ENCODE measurements at places on chromosomes 2 and 18. TPM values are rescaled to one million over a fixed set of nuclear protein-coding genes. Genes with fewer than 3 reads are reported as not detected.

The ADAM23 gene
- 12.6 TPM for total RNA-seq

The EVA1A gene
- total RNA-seq: 7.8 TPM

The EMILIN1 gene
- total RNA-seq: 0.64 TPM

The GLB1L gene
- total RNA-seq: 5.3 TPM

The SLC8A1 gene
- 0.41 TPM for total RNA-seq

The ELOA2 gene
- total RNA-seq: not detected

The RBM43 gene
- total RNA-seq: 3.9 TPM

The KATNAL2 gene
- 1.4 TPM for total RNA-seq

The HNRNPA3 gene
- total RNA-seq: 434 TPM

The MC4R gene
- total RNA-seq: not detected

The DBI gene
- total RNA-seq: 570 TPM

The ZC3H6 gene
- 0.29 TPM for total RNA-seq

The ALPP gene
- total RNA-seq: 2.7 TPM

The CCBE1 gene
- total RNA-seq: 12.5 TPM

The ZNF892 gene
- 0.70 TPM for total RNA-seq

The RAB27B gene
- 11.7 TPM for total RNA-seq

The ALPI gene
- total RNA-seq: not detected

The CDH19 gene
- total RNA-seq: 1.5 TPM

The PJVK gene
- total RNA-seq: 0.99 TPM

The FBLN7 gene
- 0.28 TPM for total RNA-seq

The VIT gene
- total RNA-seq: not detected

The MEP1B gene
- not detected for total RNA-seq

The HOXD1 gene
- total RNA-seq: not detected

The RTN4 gene
- total RNA-seq: 525 TPM

The VAMP5 gene
- 0.31 TPM for total RNA-seq

The TWIST2 gene
- total RNA-seq: 8.6 TPM

The IL36G gene
- total RNA-seq: not detected

Measured in A549 treated with ZK216348 at 1 μM for 4 hours (cell line).